ENCODE measurements at places on chromosomes 7 and 10.

- DNase-seq, result no peak
These were observed 304.7 kb downstream of the ARHGAP12 start for GRCh38 chr10:31623947-31624346.

DNA sequence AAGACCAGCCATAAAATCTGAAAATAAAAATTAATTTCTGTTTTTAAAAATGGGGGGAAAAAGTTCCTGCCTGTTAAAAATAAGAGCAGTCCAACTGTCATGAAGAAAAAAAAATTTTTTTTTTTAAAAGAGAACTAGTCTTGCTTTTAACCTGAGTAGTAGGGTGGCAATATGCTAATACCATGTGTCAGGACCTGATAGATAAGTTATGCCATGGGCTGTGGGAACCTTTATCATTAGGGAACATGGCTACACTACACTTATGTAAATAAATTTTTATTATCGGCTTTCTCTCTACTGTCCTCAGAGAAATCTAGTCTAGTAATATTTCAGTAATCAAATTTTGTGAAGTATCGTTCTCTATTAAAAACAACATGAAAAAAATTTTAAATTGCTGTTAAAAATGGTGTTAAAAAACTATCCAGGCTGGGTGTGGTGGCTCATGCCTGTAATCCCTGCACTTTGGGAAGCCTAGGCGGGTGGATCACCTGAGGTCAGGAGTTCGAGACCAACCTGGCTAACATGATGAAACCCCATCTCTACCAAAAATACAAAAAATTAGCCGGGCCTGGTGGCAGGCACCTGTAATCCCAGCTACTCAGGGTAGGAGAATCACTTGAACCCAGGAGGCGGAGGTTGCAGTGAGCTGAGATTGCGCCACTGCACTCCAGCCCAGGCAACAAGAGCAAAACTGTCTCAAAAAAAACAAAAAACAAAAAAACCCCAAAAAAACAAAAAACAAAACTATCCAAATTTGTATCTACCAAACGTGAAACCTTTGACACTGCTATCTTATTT is 20.7 kb downstream of the NT5C3A start:
- no peak for DNase-seq

DNA sequence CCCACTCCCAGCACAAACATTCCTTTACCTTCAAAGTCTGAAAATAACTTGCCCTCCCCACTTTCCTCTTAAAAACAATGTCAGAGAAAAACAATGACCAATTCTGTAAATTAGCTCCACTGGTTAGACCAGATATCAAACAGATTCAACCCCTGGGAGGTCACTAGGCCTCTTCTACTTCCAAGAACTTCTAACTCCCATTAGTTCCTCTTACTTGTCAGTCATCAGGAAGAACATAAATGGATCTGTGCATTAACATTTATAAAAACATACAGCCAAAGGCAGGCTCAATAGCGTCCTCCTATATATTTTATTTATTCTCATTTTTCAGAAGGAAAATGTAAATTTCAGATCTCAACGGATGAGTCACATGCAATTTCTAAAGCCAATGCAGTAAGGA is 2.2 kb downstream of the ELAPOR2 start:
- DNase-seq, result no peak

DNA sequence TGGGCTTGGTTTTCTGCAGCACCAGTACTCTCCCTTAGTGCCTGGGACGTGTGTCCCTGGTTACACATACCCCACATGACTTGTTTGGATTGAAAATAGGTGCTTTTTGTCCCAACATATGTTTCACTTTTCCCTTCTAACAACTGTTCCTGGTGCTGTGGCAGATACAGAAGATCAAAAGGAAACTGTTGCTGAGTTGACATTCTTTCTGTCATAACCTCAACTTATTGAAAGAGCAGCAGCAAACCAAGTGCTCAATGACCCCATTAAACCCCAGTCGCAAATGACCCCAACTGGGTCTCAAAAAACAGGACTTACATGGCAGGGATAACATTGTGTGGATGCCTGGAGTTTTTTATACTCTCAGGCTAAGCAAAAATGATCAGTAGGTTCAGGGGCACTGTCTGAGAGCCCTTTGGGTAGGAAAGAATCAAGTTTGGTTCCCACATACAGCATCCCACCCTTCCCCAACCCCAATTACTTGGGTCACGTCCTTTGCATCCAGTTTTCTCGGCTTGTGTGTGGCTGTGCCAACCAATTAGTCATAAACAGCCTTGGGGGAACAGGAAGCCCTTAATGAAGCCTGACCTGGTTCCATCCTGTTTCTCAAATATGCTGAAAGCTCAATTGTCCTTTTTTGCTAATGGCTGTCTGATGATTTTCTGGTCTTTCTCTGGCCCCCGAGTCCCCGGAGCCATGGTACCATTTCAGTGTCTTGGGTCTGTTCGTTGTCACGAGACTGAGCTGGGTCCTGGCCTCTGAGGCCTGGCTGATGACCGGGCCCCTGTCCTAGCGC is 4.9 kb downstream of the HKDC1 start:
- no peak for DNase-seq

GRCh38 chr10:48811917-48812316 is 127.2 kb downstream of the WDFY4 start:
- no peak for DNase-seq

DNA sequence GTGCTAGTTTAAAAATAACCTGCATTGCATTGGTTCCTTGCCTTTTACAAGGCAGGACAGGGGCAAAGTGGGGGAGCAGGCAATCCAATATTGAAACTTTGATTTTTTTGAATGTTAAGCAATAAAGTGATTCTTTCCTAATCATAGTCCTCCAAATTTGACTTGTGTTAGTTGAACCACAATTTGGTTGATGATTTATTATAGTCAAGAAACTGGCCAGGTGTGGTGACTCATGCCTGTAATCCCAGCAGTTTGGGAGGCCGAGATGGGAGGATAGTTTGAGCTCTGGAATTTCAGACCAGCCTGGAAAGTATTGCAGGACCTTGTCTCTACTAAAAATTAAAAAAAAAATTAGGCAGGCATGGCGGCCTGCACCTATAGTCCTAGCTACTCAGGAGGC is 27.9 kb upstream of the ABLIM1 start:
- DNase-seq, result no peak

DNA sequence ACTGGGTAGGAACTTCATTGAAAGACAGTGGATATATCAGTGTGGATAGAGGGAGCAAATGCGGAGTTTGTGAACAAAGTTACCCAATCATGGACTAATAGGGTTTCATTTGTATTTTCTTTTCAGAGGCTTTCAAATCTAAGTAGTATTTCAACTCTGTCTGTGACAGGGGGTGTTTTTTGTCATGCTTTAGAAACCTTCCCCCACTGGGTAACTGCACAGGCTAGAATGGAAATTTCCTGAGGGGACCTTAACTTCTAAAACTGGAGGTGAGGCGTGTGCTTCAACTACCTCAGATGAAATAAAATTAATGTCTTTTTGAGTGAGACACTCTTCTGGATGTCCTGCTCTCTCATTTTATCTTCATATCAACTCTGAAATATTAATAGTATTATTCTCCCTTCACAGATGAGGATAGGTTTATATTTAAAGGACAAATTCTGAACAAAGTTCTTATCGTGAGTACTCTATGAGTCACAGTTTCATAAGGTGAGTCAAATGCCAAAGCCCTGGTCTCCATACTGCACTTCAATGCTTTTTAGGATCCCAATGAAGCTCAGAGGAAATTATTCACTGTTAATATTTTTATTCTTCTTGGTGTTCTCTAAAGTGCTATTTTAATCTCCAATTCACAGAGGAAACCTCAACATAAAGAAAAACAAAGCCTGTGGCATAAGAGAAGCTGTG is 770.6 kb downstream of the CCSER2 start:
- DNase-seq, result no peak

GRCh38 chr10:116216676-116217075 is 56.3 kb downstream of the GFRA1 start:
- no peak for DNase-seq

Data from SW 1271 (cell line).